ENCODE measurements at places on chromosomes 13 and 19. TPM values are rescaled to one million over a fixed set of nuclear protein-coding genes. Genes with fewer than 3 reads are reported as not detected.

Gene CCNE1
- total RNA-seq = 10.9 TPM

Gene ANGPTL4
- 6.7 TPM for total RNA-seq

Gene CACNG6
- total RNA-seq = 1.8 TPM

Gene ZNF675
- total RNA-seq = 19.4 TPM

Gene MYO1F
- total RNA-seq = not detected

Gene ZNF681
- 2.5 TPM for total RNA-seq

DNA sequence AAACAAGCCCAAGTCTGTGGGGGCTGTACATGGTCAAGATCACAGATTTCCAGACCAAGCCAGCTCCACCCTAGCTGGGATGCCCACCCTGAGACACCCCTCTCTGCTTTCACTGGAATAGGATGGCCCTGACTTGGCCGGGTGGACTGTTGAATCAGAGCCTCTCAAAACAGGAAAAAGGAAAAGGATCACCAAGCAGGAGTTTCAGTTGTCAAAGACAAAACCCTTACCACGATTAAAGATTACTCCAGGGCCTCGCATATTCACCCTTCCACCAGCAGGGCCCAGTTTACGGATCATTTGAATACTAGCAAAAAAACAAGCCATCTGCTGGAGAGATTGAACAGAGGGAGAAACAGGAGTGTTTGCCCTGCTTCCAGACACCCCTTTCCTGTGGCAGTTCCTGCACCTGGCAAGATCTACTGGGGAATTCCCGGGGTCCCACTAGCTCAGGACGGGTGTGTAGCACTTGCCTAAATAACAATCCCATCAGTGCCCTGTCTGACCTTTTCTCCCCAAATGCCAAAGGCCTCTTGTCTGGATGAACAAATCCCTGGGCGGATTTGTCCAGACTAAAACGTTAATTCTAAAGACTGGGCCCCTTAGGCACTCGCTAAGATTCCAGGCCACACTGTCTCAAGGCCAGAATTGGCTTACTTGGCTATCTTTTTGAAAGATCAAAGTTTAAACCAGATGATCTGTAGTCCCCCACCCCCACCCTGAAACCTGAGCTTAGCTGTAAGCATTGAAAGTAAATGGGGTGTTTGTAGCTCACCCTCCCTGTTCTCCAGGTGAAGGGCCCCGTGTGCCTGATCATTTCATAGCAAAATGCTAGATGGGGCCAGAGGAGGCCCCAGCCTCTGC is 38.4 kb downstream of the ACTN4 start:
- peaks cover 44% of the 10 kb centered on the region for H3K36me3 ChIP-seq
- peaks cover 81% of the 10 kb centered on the region for H3K4me1 ChIP-seq
- peak; percentile 63 for DNase-seq
- H3K27ac ChIP-seq = peak overlapping the region; percentile 100
- H3K4me3 ChIP-seq = no peak overlapping the region
- H3K27me3 ChIP-seq = no peaks in the 10 kb centered on the region

DNA sequence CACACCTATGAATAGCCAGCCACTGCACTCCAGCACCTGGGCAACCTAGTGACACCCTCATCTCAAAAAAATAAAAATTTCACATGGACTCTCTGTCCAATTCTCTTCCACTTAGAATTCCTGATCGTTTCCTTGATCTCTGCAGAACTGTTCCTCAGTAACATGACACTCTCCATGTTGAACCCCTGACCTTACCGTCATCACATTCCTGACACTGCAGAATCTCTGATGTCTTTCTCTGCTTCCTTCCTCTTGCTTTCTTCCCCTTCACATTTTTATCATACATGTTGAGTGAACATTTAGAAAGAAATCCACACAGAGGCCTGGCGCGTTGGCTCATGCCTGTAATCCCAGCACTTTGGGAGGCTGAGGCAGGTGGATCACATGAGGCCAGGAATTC is 15.0 kb downstream of the ZNF114 start:
- no peak overlapping the region for H3K27ac ChIP-seq
- H3K36me3 ChIP-seq = no peaks in the 10 kb centered on the region
- H3K4me1 ChIP-seq = no peaks in the 10 kb centered on the region
- H3K27me3 ChIP-seq = no peaks in the 10 kb centered on the region

DNA sequence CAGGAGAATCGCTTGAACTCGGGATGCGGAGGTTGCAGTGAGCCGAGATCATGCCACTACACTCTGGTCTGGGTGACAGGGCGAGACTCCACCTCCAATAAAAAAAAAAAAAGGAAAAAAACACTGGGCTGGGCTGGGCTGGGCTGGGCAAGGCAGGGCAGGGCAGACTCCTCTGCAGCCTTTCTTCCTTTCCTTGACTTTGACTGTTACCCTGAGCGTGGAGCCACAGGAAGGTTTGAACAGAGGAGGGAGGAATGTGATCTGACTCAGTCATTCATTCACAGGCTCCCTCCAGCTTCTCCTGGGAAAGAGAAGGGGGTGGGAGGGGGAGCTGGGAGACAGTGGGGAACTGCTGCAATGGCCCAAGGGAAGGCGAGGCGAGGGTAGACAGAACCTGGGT is 2.7 kb upstream of the ACTN4 start:
- no peak overlapping the region for H3K27ac ChIP-seq
- H3K4me1 ChIP-seq = peaks cover 8% of the 10 kb centered on the region
- DNase-seq = peak; percentile 52
- no peaks in the 10 kb centered on the region for H3K27me3 ChIP-seq
- peaks cover 10% of the 10 kb centered on the region for H3K36me3 ChIP-seq

- peaks cover 28% of the 10 kb centered on the region for H3K4me1 ChIP-seq
- H3K27ac ChIP-seq = no peak overlapping the region
These were observed 192.6 kb downstream of the COL4A1 start for GRCh38 chr13:110114316-110114715.

GRCh38 chr13:79314652-79315051 is 91.4 kb downstream of the RBM26 start:
- no peaks in the 10 kb centered on the region for H3K4me1 ChIP-seq
- no peaks in the 10 kb centered on the region for H3K36me3 ChIP-seq
- H3K4me3 ChIP-seq = no peak overlapping the region
- DNase-seq = no peak

DNA sequence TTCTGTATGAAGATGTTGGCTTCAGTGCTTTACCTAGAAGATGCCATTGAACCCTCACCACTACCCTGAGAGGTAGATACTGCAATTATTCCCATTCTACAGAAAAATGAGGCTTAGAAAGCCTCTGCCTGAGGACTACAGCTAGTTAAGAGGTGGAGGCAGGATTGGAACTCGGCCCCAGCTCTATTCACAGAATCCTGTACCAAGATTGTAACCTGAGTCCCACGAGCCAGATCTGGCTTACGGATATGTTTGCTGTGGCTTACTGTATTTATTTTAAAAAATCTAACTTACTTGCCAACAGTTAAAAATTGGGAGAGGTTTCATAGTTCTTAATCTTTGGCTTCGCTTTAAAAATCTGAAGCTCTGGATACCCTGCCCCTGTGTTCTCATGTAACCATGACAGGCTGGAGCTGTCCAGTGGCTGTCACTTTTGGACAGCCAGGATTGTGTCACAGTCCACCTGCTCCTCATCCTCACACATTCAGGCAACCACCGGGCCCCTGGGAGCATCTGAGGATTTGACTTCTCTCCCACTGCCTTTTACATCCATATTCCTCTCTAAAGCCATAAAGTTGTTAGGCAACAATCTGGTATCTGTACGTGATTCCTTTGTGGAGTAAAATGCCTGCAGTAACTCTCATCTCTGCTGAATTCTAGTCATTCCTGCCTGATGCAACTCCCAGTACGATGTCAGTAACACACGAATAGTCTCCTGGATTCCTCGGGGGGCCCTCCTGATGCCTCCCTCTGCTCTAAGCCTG is 160.8 kb upstream of the SERP2 start:
- peaks cover 7% of the 10 kb centered on the region for H3K4me1 ChIP-seq
- no peak overlapping the region for H3K27ac ChIP-seq
- H3K4me3 ChIP-seq = no peak overlapping the region

- no peak overlapping the region for H3K4me3 ChIP-seq
- H3K36me3 ChIP-seq = no peaks in the 10 kb centered on the region
These were observed 523.5 kb downstream of the MYO16 start for GRCh38 chr13:109152941-109153340.

DNA sequence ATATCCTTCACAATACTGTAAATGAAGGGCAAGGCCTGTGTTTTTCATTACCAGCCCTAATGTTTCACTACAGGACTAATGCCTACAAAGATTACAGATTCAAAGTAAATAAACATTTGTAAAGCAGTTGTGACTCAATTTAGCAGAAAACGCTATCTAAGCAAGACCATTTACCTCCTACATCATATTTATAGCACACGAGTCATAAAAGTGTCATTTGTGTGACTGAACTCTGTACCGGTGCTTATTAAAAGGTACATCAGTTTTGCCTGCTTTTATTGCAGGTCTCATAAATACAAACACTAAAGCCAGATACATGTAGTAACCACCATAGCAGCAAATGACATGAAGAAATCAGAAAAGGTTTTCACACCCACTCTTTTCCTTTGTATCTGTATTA is 61.5 kb upstream of the SLC15A1 start:
- H3K27me3 ChIP-seq = no peaks in the 10 kb centered on the region
- no peak overlapping the region for H3K27ac ChIP-seq
- H3K36me3 ChIP-seq = no peaks in the 10 kb centered on the region
- no peak overlapping the region for H3K4me3 ChIP-seq

- peaks cover 9% of the 10 kb centered on the region for H3K4me1 ChIP-seq
- H3K27ac ChIP-seq = no peak overlapping the region
- no peak overlapping the region for H3K4me3 ChIP-seq
- no peaks in the 10 kb centered on the region for H3K36me3 ChIP-seq
These were observed 818.0 kb upstream of the SLC10A2 start for GRCh38 chr13:103884101-103884723.

- DNase-seq = peak; percentile 53
- peak overlapping the region; percentile 84 for H3K4me3 ChIP-seq
- H3K27ac ChIP-seq = 0 out of 2 replicates have a peak overlapping the region, but pooled peaks have one; percentile 7
- H3K36me3 ChIP-seq = 0 out of 2 replicates have a peak, but pooled peaks cover 5% of the 10 kb centered on the region
- peaks cover 18% of the 10 kb centered on the region for H3K4me1 ChIP-seq
These were observed 404 bp downstream of the C19orf44 start for GRCh38 chr19:16496613-16496983.

DNA sequence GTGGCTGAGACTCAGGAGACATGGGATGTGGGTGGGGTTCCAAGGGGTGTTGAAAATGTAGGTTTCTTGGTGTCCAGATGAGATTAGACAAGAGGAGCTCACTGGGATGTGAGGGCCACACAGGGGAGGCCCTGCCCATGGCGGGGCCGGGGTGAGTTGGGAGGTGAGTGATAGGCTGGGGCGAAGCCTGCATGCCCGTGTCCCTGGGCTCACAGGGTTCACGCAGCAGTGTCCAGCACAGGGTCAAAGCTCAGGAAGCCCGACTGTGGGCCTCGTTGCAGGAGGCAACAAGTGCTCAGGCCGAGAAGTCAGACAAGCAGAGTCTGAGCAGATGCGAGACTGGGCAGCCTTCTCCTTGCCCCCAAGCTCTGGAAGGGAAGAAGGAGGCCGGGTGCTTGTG is 27.2 kb downstream of the CCDC8 start:
- no peak for DNase-seq
- H3K27ac ChIP-seq = no peak overlapping the region
- H3K27me3 ChIP-seq = no peaks in the 10 kb centered on the region

DNA sequence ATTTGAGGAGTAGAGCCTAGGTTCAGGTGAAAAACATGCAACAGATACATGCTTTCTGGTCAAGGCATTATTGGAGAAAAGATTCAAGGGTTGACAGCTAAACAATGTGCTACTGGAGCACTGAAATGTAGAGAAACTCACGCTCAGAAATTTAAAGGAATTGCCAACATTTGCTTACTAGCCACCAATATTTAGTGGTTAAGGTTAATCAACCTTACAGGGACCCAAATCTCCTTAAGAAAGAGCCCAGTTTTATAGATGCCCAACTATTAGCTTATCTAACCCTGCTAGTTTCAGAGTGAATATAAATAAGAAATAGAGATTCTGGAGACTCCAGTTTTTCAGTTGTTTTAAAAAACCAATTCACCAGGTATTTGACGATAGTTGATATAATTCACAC is 203.6 kb downstream of the DACH1 start:
- no peaks in the 10 kb centered on the region for H3K36me3 ChIP-seq
- peaks cover 7% of the 10 kb centered on the region for H3K4me1 ChIP-seq
- H3K27ac ChIP-seq = no peak overlapping the region
- no peaks in the 10 kb centered on the region for H3K27me3 ChIP-seq
- DNase-seq = peak; percentile 3

- no peak overlapping the region for H3K27ac ChIP-seq
- no peaks in the 10 kb centered on the region for H3K36me3 ChIP-seq
- H3K27me3 ChIP-seq = no peaks in the 10 kb centered on the region
- H3K4me1 ChIP-seq = no peaks in the 10 kb centered on the region
- peak; percentile 22 for DNase-seq
These were observed 9.8 kb downstream of the PPP1R15A start for GRCh38 chr19:48881741-48882657.

DNA sequence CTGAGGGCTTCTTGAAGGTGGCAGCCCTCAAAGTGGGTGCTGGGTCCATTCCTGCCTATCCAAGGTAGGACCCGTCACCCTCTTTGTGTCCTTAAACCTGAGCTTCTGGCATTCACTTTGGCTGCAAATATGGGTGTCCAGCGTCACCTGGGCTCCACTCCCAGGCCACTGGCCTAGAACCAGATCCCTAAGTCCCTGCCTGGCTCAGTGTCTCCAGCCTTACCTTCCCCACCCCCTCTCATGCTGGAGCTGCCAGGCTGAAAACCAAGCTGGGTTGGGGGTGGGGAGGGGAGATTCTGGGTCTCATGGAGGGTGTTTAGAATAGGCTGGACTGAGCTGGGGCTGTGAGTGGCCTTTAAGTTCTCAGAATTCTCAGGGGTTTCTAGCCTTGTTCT is 12.4 kb downstream of the PDE4A start:
- no peak overlapping the region for H3K27ac ChIP-seq
- H3K4me3 ChIP-seq = peak overlapping the region; percentile 56

DNA sequence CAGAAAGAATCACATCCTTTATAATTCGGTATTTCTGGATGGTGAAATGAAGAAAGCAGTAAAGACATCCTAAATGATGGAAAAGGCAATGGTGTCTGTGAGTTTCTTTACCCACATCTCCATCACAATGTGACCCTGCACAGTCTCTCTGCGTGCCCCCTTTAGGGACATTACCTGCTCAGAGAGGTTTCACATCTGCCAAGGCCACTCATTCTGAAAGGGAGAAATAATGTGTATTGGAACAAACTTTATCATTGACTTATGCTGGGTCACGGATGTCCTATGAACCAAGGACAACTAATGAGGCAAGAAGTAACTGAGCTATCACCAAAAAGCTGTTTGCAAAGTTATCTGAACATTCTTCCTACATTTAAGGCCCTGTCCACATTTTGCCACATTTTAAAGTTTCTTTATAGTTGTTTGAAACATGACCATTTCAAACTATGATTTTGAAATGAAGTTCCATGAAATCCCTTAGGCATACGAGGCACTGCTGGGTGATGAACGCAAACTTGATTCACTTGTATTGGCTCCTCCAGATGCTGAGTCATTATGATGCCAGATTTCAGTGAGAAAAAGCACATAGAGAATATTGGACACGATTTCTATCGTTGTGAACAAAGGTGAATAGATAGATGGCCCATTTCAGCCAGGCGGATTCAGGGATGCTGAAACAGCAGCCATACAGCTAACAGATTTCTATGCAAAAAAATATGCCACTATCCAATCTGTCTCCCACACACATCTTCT is 63.5 kb upstream of the HMGB1 start:
- H3K4me3 ChIP-seq = no peak overlapping the region
- no peaks in the 10 kb centered on the region for H3K36me3 ChIP-seq
